ENCODE measurements at places on chromosomes 3 and 15.

- no peaks in the 10 kb centered on the region for H3K36me3 ChIP-seq
- H3K27ac ChIP-seq = peak overlapping the region; percentile 39
- no peak for DNase-seq
Measured at GRCh38 chr3:194136519-194137007, 615 bp downstream of the HES1 start.

GRCh38 chr15:29857221-29857789, 35.0 kb upstream of the TJP1 start:
- no peak for DNase-seq
- H3K4me3 ChIP-seq = no peak overlapping the region
- no peaks in the 10 kb centered on the region for H3K36me3 ChIP-seq

GRCh38 chr3:51401735-51402134, 10.7 kb downstream of the RBM15B start:
- H3K36me3 ChIP-seq = peaks cover 26% of the 10 kb centered on the region
- H3K4me1 ChIP-seq = peaks cover 6% of the 10 kb centered on the region
- no peak overlapping the region for H3K4me3 ChIP-seq
- no peak overlapping the region for H3K27ac ChIP-seq
- no peaks in the 10 kb centered on the region for H3K27me3 ChIP-seq

DNA sequence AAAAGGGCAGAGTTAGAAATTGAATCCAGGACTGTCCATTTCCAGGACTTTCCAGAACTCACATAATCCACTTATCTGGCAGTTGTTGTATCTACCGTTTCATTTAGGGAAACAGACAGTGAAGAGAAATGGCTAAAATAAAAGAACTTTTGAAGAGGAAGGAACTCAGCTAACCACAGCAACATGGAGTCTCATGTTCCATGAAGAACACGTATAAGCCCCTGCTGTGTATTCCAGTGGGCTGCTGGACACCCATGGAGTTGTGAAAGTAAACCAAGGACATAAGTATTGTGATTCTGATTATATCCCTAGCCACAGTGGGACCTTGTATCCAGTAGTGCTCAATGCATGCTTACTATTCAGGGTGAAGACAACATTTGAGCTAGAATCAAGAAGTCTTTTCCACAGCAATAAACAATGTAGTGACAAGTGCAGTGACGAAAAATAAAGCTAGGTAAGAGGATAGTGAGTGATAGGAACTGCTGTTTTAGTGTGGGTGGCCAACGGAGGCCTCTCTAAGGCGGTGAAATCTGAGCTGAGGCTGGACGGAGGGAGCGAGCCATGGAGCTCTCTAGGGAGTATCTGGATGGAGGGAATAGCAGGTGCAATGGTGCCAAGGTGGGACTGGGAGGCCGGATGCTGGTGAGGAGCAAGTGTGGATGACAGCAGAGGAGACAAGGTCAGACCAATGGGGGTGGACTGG, 26.8 kb upstream of the TRH start:
- H3K36me3 ChIP-seq = no peaks in the 10 kb centered on the region
- no peaks in the 10 kb centered on the region for H3K27me3 ChIP-seq
- H3K27ac ChIP-seq = no peak overlapping the region
- H3K4me3 ChIP-seq = no peak overlapping the region
- DNase-seq = no peak

GRCh38 chr15:100614336-100614735, 11.9 kb downstream of the ASB7 start:
- no peak overlapping the region for H3K4me3 ChIP-seq
- no peaks in the 10 kb centered on the region for H3K4me1 ChIP-seq
- H3K27ac ChIP-seq = no peak overlapping the region
- DNase-seq = no peak

DNA sequence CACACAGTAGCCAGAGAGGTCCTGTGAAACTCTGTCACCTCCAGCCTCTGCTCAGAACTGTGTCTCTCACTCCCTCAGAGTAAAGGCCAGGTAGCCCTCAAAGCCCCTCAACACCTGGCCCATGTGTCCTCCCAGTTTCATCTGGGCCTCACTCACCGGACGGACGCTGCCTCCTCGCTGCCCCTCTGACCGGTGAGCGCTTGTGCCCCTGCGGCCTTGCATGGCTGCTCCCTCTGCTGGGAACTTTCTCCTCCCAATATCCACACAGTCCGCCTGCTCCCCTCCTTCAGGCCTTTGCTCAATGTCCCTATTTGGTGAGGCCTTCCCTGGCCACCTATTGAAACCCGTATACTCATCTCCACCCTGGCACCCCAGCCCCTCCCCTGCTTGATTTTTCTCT, 36.8 kb upstream of the TRH start:
- H3K4me1 ChIP-seq = no peaks in the 10 kb centered on the region
- no peaks in the 10 kb centered on the region for H3K27me3 ChIP-seq
- no peak for DNase-seq
- H3K4me3 ChIP-seq = no peak overlapping the region

- H3K27ac ChIP-seq = no peak overlapping the region
- no peak for DNase-seq
- no peaks in the 10 kb centered on the region for H3K27me3 ChIP-seq
- H3K4me3 ChIP-seq = no peak overlapping the region
- H3K36me3 ChIP-seq = no peaks in the 10 kb centered on the region
Measured at GRCh38 chr15:99404454-99404853, 153.2 kb downstream of the LRRC28 start.

DNA sequence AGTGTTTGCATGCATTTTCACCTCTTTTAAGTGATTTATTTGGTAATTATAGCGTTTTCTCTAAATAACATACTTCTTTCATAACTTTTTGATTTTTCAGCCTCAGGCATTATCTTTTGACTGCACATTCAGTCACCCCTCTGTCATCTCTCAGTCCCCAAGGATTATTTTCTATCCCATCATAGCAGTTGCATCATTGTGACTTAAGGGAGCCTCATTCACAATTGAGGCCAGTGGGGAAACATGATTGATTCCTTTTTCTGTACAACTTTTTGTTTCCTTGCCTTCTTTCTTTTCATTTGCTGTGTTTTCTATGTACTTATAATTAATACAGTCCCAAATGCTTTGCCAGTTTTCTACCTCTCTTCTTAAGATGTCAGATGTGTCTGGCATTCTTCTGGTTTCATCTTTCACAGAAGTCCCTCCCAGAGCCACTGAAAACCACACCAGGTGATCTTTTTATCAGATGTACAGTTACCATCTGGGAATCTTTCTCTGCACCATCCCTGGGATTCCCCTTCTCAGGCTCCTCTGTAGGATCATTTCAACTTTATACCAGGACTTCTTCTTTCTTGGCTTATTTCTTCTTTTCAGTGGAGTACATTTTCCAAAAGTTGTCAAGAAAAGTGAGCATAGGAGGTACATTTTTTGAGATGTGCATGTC, 151.4 kb downstream of the RAP2B start:
- H3K27ac ChIP-seq = no peak overlapping the region
- H3K4me3 ChIP-seq = no peak overlapping the region
- H3K4me1 ChIP-seq = no peaks in the 10 kb centered on the region
- peaks cover 4% of the 10 kb centered on the region for H3K27me3 ChIP-seq

DNA sequence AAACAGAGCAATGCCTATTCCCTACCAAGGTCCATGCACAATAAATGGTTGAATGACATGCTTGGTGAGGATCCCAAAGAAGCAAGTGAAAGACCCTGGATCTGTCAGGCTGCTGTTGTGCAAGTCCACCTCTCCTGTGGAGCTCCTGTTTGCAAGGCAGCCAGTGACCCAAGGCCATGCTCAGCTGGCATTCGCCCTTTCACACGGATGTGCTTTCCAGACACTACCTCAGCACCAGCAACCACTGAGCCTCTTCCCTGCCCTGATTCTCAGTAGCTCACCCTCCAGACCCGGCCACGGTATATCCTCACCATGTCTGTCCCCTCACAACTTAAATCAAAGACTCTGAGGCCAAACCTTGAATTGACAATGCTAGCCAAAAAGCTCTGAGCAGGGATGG, 23.3 kb downstream of the WWTR1 start:
- no peak overlapping the region for H3K4me3 ChIP-seq
- H3K36me3 ChIP-seq = no peaks in the 10 kb centered on the region
- H3K27me3 ChIP-seq = no peaks in the 10 kb centered on the region

DNA sequence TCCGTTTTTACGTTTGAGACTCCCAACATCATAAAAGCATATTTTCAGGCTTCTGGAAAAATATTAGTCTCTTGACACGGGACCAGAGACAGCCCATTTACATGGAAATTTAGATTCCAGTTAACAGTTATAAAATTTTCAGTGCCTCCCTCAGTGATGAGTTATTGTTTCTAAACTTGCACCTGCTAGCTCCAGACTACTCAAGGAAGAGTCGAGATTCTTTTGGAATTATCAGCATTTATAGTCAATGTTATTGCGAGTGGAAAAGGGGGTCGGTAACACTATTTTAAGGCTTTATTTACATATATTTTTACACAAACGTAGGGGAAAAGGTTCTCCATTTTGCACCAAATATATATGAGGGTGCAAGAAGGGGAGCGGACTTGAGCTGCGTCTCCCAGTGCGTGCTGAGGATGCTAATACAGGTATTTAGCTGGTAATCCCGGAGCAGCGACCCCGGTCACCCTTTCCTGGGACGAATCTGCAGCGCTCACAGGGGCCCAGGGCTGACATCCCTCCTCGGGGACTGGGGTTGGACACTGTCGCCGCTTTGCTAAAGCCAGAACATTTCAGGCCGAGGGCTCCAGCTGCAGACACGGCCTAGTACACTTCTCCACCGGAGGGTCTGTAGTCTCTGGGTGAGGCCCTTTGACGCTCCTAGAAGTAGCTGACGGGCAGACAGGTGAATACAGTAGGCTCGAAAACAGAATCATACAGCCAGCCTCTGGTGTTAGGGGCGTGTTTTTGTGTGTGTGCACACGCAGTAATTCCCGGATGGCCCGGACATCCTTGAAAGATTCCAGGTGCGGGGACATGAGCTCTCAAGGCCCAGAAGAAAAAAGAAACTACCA, 729 bp upstream of the ZBTB11 start:
- peak overlapping the region; percentile 90 for H3K4me3 ChIP-seq
- peaks cover 26% of the 10 kb centered on the region for H3K4me1 ChIP-seq
- no peaks in the 10 kb centered on the region for H3K27me3 ChIP-seq
- no peak for DNase-seq
- peak overlapping the region; percentile 99 for H3K27ac ChIP-seq
- peaks cover 24% of the 10 kb centered on the region for H3K36me3 ChIP-seq

DNA sequence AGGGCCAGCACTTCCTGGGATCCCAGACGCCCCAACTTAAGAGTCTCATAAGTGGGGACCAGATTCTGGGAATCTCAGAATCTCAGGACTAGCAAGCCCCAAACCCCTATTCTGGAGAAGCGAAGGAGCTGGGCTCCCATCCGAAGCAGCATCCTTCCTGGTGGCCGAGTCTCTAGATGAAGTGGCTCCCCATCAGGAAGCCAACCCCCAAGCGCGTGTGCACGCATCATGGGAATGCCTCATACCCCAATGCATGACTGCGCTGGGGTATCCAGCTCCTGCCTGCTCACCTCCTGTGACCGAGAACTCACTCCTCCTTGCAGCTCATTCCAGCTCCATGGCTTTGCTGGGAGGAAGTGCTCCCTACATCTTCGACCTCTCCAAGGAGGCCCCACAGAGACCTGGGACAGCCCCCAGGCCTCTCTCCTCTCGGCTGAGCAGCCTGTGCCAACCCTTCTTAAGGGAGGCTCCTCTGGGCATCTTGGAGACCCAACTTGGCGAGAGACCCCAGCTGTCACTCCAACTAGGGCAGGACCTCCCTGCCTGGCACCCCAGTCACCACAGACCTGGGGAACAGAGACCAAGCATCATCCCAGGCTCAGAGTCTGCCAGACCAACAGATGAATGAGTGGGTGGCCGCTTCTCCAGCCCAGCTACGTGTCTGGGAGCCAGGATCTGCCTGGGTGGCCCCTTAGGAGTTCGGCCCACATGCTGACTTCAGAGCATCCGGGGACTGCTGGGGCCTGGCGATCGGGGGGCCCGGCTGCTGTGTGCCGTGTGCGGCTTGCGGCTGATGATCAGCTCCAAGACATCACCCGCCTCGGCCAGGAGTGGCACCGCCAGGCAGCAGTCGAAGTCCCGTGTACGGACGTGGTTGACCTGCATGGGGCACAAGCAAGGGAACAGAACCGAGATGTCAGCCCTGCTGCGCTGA, 46.9 kb downstream of the GRIP2 start:
- H3K27me3 ChIP-seq = no peaks in the 10 kb centered on the region
- H3K4me1 ChIP-seq = no peaks in the 10 kb centered on the region
- H3K27ac ChIP-seq = no peak overlapping the region
- H3K36me3 ChIP-seq = no peaks in the 10 kb centered on the region
- no peak overlapping the region for H3K4me3 ChIP-seq

DNA sequence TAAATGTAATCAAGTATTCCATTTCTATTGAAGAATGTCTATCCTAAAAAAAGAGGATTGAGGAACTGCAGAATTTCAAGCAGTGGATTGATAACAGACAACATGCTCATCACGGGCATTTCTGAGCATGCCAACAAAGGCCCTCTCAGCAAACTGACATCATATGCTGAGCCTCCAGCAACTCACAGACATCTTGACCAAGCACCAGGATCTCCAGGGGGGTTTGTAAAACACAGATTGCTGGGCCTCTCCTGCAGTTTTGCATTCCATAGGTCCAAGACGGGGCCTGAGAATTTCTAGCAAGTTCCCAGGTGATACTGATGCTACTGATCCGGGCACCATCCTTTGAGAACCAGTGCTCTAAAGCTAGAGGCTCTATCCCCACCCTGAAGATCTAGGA, 85.0 kb downstream of the FOXP1 start:
- H3K36me3 ChIP-seq = no peaks in the 10 kb centered on the region
- H3K27me3 ChIP-seq = no peaks in the 10 kb centered on the region
- no peak overlapping the region for H3K4me3 ChIP-seq
- DNase-seq = no peak
- no peak overlapping the region for H3K27ac ChIP-seq

- no peaks in the 10 kb centered on the region for H3K36me3 ChIP-seq
- DNase-seq = peak; percentile 56
- H3K4me1 ChIP-seq = no peaks in the 10 kb centered on the region
Measured at GRCh38 chr3:127831723-127832172, 9.4 kb upstream of the MGLL start.

DNA sequence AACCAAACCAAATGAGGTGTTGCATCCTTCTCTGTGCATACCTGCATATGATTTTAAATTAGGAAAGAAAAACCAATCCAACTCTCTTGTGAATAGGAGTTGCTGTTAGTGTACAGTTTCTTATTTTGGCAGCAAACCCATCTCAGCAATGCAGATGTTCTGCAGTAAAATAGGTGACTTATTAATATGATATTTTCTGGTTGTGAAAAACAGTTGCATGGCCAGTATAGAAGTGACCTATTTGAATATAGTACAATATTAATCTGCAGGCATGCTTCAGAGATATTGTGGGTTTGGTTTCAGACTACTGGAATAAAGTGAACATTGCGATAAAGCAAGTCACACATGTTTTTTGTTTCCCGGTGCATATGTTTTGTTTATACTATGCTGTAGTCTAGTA, 42.2 kb downstream of the AKAP13 start:
- H3K27ac ChIP-seq = no peak overlapping the region
- peaks cover 40% of the 10 kb centered on the region for H3K4me1 ChIP-seq
- H3K36me3 ChIP-seq = no peaks in the 10 kb centered on the region
- no peak overlapping the region for H3K4me3 ChIP-seq

- no peaks in the 10 kb centered on the region for H3K27me3 ChIP-seq
- H3K4me3 ChIP-seq = no peak overlapping the region
- H3K4me1 ChIP-seq = no peaks in the 10 kb centered on the region
Measured at GRCh38 chr15:31732726-31733125, 297.6 kb upstream of the CHRNA7 start.

All from CD8-positive, alpha-beta memory T cell (primary cell).